ENCODE measurements at places on chromosomes 3 and 15.

DNA sequence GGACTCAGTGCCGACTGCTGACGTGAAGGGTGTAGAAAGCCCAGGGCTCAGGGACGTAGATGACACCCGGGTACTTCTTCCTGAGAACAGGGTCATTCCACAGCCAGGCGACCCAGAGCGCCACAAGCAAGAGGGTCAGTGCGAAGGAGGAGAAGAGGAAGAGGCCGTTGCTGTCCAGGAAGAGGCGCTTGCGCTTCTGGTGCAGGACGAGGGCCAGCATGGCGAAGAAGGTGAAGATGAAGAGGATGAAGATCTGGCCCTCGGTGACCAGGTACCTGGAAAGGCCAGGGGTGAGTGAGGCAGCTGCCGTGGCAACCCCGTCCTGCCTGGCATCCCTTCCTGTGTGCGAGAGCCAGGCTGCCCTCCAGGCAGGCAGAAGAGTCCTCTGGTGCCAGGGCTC lies 3.0 kb upstream of the CALML4 start:
- no peak for DNase-seq

DNA sequence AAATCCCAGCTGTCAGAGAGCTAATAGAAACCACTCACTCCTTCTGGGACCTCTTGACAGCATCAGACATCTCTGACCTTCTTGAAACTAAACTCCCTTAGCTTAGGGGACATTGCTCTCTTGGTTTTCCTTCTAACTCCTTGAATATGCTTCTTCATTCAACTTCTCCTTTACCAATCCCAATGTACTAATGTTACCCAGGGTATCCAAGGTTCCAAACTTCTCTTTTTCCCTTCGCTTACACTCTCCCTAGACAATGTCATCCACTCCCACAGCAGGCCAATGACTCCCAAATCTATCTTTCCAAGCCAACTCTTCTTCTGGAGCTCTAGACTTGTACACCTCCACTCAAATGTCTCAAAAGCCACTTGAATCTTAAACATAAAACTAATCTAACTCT lies 14.6 kb downstream of the HEXA start:
- no peak for DNase-seq

GRCh38 chr3:143301031-143301901 lies 181.7 kb downstream of the CHST2 start:
- no peak for DNase-seq

DNA sequence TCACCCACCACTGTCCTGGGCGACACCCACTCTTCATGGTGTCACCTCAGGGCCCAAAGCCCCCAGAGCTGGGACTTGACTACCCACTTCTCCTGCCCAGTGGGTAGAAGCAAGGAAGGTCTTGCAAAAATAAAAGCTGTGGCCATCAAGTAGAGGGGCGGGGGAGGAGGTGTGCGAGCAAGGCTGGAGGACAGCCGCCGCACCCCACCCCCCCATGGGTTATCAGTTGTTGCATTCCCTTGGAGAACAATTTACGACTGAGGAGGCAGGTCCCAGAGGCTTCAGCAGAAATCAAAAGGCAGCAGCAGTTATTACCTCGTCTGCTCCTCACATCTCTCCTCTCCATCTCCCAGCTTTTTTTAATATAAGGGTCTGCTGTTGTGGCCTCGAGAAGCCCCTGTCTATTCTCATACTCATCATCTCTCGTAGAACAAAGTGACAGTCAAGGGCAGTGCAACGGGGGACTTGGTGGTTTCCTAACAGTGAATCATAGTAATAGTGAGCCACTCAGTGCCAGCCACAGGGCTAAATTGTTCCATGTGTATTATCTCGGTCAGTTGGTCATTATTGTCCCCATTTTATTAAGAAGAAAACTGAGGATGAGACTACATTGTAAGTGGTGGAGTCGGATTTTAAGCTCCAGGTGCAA lies 116.4 kb downstream of the PDCD6IP start:
- no peak for DNase-seq

DNA sequence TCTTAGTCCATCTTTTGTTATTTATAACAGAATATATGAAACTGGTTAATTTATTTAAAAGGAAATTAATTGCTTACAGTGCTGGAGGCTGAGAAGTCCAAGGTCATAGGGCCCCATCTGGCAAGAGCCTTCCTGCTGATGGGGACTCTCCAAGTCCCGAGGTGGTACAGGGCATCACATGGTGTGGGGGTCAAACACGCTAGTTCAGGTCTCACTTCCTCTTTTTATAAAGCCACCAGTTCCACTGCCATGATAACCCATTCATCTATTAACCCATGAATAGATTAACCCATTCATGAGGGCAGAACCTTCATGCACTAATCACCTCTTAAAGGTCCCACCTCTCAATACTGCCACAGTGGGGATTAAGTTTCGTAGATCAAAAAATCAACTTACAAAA lies 659.3 kb downstream of the NAALADL2 start:
- no peak for DNase-seq

GRCh38 chr3:45968706-45969105 lies 25.4 kb downstream of the CXCR6 start:
- no peak for DNase-seq

- no peak for DNase-seq
These were observed 550 bp upstream of the CHD2 start for GRCh38 chr15:92899601-92899947.

DNA sequence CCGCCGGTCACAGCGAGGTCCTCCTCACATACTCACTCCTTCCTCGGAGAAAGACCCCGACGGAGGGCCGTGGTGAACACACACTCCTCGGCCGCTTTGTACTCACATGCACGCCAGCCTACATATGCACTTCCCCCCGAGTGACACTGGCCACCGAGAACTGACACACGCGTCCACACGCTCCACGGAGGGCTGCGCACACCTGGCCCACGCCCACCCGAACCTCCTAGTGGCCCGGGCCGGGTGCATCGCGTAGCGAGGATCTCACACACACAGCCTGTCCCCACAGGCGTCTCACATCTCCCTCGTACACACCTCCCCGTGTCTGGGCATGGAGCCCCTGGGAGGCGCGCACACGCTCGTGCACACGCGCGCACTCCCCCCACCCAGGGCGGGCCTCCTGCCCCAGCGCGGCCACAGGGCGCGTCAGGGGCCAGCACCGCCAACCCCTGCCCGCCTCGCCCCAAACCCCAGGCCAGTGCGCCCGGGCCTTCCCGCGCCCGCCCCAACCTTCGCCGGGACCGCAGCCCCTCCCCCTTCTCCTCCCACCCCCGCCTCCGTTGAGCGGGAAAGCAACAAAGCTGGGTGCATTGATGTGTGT lies 411 bp upstream of the C3orf70 start:
- peak; percentile 33 for DNase-seq

DNA sequence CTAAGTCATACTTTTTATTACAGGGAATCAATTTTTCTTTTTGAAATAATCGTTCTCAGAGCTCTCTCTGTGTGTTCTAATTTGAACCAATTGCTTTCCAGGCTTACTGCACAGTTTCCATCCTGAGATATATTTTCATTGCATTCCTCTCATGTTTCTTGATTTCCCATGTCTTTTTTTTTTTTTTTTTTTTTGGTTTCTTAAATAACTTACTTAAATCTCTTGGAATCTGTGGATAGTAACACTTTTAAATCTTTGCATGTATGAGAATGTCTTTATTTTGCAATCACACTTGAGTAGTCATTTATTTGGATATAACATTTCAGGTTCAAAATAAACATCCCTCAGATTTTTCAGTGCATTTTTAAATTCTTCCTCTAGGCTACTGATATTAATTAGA lies 14.5 kb upstream of the ABTB1 start:
- no peak for DNase-seq

- DNase-seq = no peak
These were observed 45.4 kb upstream of the ROPN1 start for GRCh38 chr3:124037326-124037725.

GRCh38 chr3:123655400-123655799 lies 70.5 kb upstream of the HACD2 start:
- DNase-seq = no peak

GRCh38 chr3:145798696-145799537 lies 362.1 kb downstream of the PLOD2 start:
- no peak for DNase-seq

- DNase-seq = no peak
These were observed 47.8 kb downstream of the TNFAIP8L3 start for GRCh38 chr15:51046799-51047449.

GRCh38 chr15:101045236-101045646 lies 126.1 kb downstream of the LRRK1 start:
- DNase-seq = peak; percentile 1

GRCh38 chr15:35014241-35014640 lies 26.2 kb upstream of the ZNF770 start:
- DNase-seq = no peak

GRCh38 chr3:72266016-72266370 lies 481.0 kb upstream of the PROK2 start:
- no peak for DNase-seq

GRCh38 chr3:139265131-139266016 lies 78.4 kb upstream of the MRPS22 start:
- DNase-seq = no peak

- peak; percentile 59 for DNase-seq
These were observed 551 bp downstream of the NCBP2 start for GRCh38 chr3:196941729-196942225.

All from endothelial cell (in vitro differentiated cells).